ENCODE measurements at places on chromosomes 13 and 19. TPM values are rescaled to one million over a fixed set of nuclear protein-coding genes. Genes with fewer than 3 reads are reported as not detected.
A peak's percentile ranks its signal among the peaks of the same experiment; 100 is the strongest.

Gene CEACAM8
- total RNA-seq: not detected

Gene ALOX5AP
- total RNA-seq: 6.7 TPM

Gene C1QTNF9
- total RNA-seq: 0.25 TPM

Gene ZNF530
- 7.1 TPM for total RNA-seq

GRCh38 chr19:48618278-48618915, 581 bp downstream of the RPL18 start:
- peaks cover 46% of the 10 kb centered on the region for H3K4me1 ChIP-seq
- DNase-seq: no peak
- H3K36me3 ChIP-seq: peaks cover 18% of the 10 kb centered on the region
- H3K27me3 ChIP-seq: no peaks in the 10 kb centered on the region
- H3K4me3 ChIP-seq: peak overlapping the region; percentile 98
- peak overlapping the region; percentile 75 for H3K27ac ChIP-seq

DNA sequence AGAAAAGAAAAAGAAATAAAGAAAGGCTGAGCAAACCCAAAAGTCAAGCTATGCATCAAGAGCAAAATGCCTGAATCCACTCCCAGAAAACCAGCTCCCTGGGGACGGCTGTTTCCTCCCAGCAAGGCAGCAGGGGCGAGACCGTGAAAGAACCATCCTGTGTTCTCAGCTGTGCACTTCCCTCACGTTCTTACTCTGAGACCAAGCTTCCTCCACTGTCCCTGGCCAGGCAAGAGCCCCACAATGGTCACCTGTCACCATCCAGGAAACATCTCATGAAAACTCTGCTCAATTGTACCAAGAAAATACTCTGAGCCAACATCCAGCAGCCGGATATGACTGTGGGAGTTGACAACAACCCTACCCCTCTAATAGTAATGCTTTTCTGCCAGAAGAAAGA, 22.9 kb downstream of the RAB20 start:
- DNase-seq: no peak
- H3K27ac ChIP-seq: peak overlapping the region; percentile 39
- H3K36me3 ChIP-seq: no peaks in the 10 kb centered on the region
- H3K4me1 ChIP-seq: peaks cover 33% of the 10 kb centered on the region

- no peak overlapping the region for H3K4me3 ChIP-seq
- H3K27me3 ChIP-seq: no peaks in the 10 kb centered on the region
- DNase-seq: no peak
- H3K27ac ChIP-seq: no peak overlapping the region
- H3K4me1 ChIP-seq: no peaks in the 10 kb centered on the region
Measured at GRCh38 chr19:14525729-14526128, 3.7 kb upstream of the TECR start.

- no peaks in the 10 kb centered on the region for H3K27me3 ChIP-seq
- DNase-seq: no peak
- no peaks in the 10 kb centered on the region for H3K4me1 ChIP-seq
- H3K27ac ChIP-seq: no peak overlapping the region
Measured at GRCh38 chr13:31167490-31167889, 5.8 kb upstream of the HSPH1 start.

- peak; percentile 78 for DNase-seq
- peak overlapping the region; percentile 97 for H3K27ac ChIP-seq
- H3K4me1 ChIP-seq: peaks cover 66% of the 10 kb centered on the region
- peaks cover 22% of the 10 kb centered on the region for H3K36me3 ChIP-seq
- no peaks in the 10 kb centered on the region for H3K27me3 ChIP-seq
Measured at GRCh38 chr19:1252821-1253513, 4.6 kb downstream of the MIDN start.

GRCh38 chr13:96650301-96650886, 343.9 kb downstream of the OXGR1 start:
- no peak overlapping the region for H3K4me3 ChIP-seq
- no peak overlapping the region for H3K27ac ChIP-seq
- H3K36me3 ChIP-seq: no peaks in the 10 kb centered on the region

DNA sequence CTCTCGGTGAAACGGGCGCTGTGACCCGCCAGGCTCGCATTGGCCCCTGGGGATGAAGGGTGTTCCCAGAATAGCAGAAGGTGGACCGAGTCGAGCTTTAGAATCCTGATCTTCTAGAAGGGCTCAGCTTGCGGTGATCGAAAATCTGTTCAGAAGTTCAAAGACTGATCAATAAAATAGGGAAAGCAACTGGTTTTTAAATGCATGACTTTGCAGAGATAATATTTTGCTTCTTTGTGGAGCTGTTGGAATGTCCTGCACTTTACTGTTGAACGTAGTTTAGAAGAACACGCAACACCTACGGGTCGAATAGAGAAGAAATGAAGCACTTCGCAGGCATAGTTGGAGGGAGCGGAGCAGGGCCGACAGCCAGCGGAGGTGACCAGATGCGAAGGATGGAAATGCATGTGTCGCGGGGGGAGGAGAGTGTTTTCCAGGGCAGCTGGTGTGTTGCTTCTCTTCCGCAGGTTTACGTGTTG, 766 bp downstream of the CEBPG start:
- peaks cover 8% of the 10 kb centered on the region for H3K4me1 ChIP-seq
- no peak for DNase-seq
- H3K27ac ChIP-seq: peak overlapping the region; percentile 96
- H3K27me3 ChIP-seq: no peaks in the 10 kb centered on the region
- H3K4me3 ChIP-seq: peak overlapping the region; percentile 94

GRCh38 chr19:41206926-41207750, 11.9 kb upstream of the AXL start:
- H3K4me3 ChIP-seq: no peak overlapping the region
- H3K27me3 ChIP-seq: no peaks in the 10 kb centered on the region
- no peaks in the 10 kb centered on the region for H3K36me3 ChIP-seq
- no peaks in the 10 kb centered on the region for H3K4me1 ChIP-seq
- no peak for DNase-seq

DNA sequence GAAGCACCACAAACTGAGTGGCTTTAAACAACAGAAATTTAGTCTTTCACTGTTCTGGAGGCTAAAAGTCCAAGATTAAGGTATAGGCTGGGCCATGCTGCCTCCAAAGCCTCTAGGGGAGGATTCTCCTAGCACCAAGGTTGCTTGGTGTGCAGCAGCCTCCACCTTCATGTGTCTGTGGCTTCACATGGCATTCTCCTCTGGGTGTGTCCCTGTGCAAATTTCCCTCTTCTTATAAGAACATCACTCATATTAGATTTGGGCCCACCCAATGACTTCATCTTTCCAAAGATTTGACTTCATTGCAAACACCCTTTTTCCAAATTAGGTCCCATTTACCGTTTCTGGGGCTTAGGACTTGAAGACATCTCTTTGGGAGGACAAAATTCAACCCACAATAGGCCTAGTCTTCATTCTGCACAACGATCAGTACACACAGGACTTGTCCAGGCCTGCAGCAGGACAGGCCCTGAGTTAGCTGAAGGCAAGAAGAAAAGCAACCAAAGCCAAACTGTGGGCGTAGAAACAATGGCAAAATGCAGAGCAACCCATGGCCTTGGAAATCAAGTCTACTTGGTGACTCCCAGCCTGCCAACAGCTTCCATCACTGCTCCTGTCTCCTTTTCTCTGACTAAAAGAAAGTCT, 521.2 kb upstream of the NBEA start:
- no peak overlapping the region for H3K27ac ChIP-seq
- H3K36me3 ChIP-seq: no peaks in the 10 kb centered on the region
- no peaks in the 10 kb centered on the region for H3K27me3 ChIP-seq
- no peak for DNase-seq

- no peaks in the 10 kb centered on the region for H3K27me3 ChIP-seq
- H3K4me1 ChIP-seq: peaks cover 37% of the 10 kb centered on the region
- no peak overlapping the region for H3K27ac ChIP-seq
- H3K36me3 ChIP-seq: peaks cover 11% of the 10 kb centered on the region
- H3K4me3 ChIP-seq: no peak overlapping the region
Measured at GRCh38 chr19:991174-991931, 7.2 kb downstream of the WDR18 start.

- H3K36me3 ChIP-seq: no peaks in the 10 kb centered on the region
- no peak overlapping the region for H3K4me3 ChIP-seq
- H3K27ac ChIP-seq: no peak overlapping the region
- DNase-seq: no peak
- no peaks in the 10 kb centered on the region for H3K27me3 ChIP-seq
- H3K4me1 ChIP-seq: no peaks in the 10 kb centered on the region
Measured at GRCh38 chr13:62643007-62643483, 1227.4 kb upstream of the PCDH20 start.

- peak overlapping the region; percentile 28 for H3K4me3 ChIP-seq
- H3K4me1 ChIP-seq: peaks cover 12% of the 10 kb centered on the region
- H3K36me3 ChIP-seq: no peaks in the 10 kb centered on the region
- H3K27me3 ChIP-seq: no peaks in the 10 kb centered on the region
- peak overlapping the region; percentile 57 for H3K27ac ChIP-seq
Measured at GRCh38 chr19:16325641-16326400, 1.2 kb downstream of the KLF2 start.

- no peak overlapping the region for H3K27ac ChIP-seq
- no peak for DNase-seq
- H3K4me3 ChIP-seq: no peak overlapping the region
- H3K27me3 ChIP-seq: no peaks in the 10 kb centered on the region
- no peaks in the 10 kb centered on the region for H3K4me1 ChIP-seq
- H3K36me3 ChIP-seq: no peaks in the 10 kb centered on the region
Measured at GRCh38 chr13:88602786-88603777, 931.9 kb downstream of the SLITRK5 start.

DNA sequence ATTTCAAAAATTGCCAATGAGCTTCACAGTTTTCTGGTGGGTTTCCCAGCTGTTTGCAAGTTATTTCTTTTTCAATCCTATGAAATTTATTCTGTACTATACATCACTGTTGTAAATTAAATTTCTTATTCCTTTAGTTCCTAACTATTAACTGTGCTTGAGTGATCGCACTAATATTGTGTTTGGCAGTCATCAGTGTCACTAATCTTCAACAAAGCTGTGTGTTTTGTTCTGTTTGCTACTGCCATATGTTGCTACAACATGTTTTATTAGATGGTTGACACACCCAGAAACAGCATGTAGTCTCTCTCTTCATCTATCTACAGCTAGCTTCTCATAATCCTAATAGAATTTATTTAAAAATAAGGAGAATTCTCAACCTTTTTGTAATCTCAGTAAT, 453.6 kb upstream of the PRR20A start:
- H3K27ac ChIP-seq: no peak overlapping the region

DNA sequence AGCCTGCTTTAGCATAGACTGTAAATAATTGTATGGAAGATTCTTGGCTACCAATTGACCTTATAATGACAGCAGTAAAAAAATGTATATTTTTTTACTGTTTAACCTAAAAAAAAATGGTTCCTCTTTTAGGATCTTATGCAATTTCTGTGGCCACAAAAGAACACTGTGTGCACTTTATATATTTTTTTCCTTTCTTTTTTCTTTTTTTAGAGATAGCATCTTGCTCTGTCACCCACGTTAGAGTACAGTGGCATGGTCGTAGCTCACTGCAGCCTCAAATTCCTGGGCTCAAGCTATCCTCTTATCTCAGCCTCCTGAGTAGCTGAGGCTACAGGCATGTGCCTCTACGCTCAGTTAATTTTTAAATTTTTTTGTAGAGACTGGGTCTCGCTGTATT, 6.1 kb downstream of the FLT3 start:
- H3K4me3 ChIP-seq: no peak overlapping the region
- no peak overlapping the region for H3K27ac ChIP-seq
- no peaks in the 10 kb centered on the region for H3K27me3 ChIP-seq
- no peaks in the 10 kb centered on the region for H3K4me1 ChIP-seq

- H3K27ac ChIP-seq: no peak overlapping the region
- H3K36me3 ChIP-seq: no peaks in the 10 kb centered on the region
- no peaks in the 10 kb centered on the region for H3K27me3 ChIP-seq
- DNase-seq: no peak
- no peaks in the 10 kb centered on the region for H3K4me1 ChIP-seq
Measured at GRCh38 chr13:26025196-26025595, 26.6 kb downstream of the SHISA2 start.

DNA sequence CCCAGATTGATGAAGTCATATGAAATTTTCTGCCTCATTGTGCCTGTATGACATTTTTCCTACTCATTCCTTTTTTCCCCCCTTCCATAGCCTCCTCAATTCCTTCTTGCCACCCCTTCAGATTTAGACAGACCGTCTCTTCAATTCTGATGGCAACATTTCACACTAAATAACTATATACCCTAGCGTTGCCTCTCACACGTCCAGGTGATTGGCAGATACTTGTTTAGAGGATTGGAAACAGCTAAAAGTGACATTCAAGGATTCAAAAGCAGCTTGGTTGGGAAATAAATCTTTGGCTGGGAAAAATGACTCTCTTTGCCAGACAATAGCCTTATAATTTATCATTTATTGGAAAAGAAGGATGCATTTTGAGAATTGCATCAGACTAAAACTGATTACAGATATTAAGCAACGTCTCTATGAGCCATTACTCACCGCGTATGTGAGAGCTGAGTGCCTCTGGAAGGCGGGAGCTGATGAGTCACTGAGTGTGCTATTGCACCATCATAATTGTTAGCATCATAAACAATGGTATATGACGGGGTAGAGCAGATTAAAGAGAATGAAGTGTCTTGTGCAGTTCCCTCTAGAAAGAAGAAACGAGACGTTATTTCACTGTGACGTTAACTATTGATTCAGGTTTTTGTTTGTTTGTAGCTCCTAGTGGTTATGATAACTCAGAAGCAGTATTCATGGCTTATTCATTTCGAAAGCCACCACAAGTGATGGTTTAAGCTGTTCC, 61.1 kb upstream of the FAM216B start:
- no peak overlapping the region for H3K4me3 ChIP-seq
- peaks cover 4% of the 10 kb centered on the region for H3K27me3 ChIP-seq
- no peaks in the 10 kb centered on the region for H3K4me1 ChIP-seq
- H3K27ac ChIP-seq: no peak overlapping the region
- no peak for DNase-seq
- no peaks in the 10 kb centered on the region for H3K36me3 ChIP-seq

GRCh38 chr13:94798738-94799137, 86.4 kb upstream of the SOX21 start:
- H3K4me3 ChIP-seq: no peak overlapping the region
- no peak for DNase-seq
- no peaks in the 10 kb centered on the region for H3K27me3 ChIP-seq
- H3K27ac ChIP-seq: no peak overlapping the region
- H3K36me3 ChIP-seq: no peaks in the 10 kb centered on the region

All from liver (tissue), 10 donors.